ENCODE measurements at places on chromosomes 11 and 22.
A peak's percentile ranks its signal among the peaks of the same experiment; 100 is the strongest.

GRCh38 chr11:58784995-58785394 is 53.3 kb upstream of the GLYAT start:
- DNase-seq, result no peak

GRCh38 chr11:125308246-125308645 is 143.7 kb downstream of the PKNOX2 start:
- DNase-seq, result no peak

DNA sequence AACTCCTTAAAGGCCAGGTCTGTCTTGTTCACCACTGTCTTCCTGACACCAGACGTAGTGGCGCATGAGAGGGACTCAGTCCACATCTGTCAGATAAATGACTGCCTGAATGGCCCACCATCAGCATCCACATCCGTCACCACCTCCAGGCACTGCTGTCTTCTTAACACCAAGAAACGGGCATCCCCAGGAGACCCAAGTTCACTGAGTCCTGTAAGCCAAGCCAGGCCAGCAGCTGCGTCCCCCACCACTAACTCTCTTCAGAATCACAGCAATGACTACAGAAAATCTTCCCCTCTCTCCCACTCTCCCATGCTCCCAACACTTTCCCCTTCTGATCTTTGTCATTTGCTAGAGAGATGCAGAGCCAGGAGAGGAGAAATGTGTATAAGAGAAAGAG is 47.3 kb upstream of the LRRC32 start:
- DNase-seq, result no peak

- peak; percentile 80 for DNase-seq
Observed at GRCh38 chr11:16779436-16779835, 41.0 kb downstream of the C11orf58 start.

DNA sequence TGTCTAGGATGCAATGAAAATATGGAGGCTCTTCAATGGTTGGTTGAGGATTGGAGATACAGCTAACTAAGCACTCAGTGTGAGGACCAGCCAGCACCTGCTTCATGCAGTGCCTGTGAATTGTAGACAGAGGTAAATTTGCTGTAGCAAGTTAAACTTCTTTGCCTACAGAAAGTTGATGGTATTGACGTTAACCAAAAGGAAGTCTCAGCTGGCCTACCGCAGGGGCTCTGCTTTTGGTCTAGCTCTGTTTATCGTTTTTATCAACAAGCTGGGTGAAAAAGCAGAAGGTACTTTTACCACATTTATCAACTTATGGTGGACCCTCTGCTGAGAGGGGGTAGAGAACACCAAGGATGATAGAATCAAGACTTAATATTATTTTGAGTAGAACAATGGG is 51.6 kb downstream of the GRAMD1B start:
- DNase-seq, result no peak

DNA sequence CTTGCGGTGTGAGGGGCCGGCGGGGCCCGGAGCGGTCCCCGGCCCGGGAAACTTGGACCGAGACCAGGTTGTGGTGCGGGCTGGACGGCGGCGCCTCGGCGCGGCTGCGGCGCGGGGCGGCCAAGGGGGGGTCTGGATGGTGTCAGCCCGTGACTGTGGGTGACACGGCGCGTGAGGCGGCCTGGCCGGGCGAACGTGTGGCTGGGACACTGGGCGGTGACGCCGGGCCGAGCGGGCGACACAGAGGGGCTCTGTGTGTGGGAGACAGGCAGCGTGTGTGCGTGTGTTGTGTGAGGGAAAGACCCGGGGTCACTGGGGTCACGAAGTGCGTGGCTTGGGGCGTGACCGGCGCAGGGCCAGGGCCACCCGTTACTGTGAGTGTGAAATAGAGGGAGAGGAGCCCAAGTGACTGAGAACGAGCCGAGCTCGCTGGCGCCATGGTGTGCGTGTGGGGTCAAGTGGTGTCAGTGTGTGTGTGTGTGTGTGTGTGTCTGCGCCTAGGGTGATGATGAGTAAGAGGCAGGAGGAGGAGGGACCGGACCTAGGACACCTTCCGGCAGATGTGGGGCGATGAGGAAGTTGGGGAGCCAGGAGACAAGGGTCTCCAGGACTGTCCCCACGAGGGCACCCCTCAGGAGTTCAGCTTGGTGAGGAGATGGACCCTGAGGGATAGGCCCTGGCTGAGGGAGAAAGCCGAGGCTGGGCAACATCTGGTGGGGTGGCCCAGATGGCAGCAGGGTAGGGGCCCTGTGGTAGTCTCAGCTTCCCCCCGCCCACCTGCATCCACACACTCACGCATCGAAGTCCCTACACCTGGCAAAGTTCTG is 817 bp downstream of the RELT start:
- DNase-seq, result peak; percentile 85

DNA sequence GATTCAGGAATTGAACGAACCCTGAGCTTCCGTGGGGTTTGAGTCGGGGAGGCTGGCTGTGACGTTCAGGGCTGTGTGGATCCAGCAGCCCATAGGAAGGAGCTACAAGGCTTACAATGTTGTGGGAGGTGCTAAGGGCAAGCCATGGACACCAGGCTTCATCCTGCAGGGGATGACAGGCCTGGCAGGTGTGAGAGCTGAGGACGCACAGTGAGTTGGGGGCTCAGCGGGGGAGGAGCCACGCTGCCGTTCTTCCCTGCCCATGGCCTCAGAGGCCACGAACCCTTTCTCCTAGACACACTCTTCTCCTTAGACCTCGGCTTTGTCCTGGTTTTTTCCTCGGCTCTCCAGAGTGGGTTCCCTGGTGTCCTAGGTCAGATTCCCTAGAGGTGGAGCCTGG is 113.3 kb upstream of the SLC22A12 start:
- no peak for DNase-seq

- no peak for DNase-seq
Observed at GRCh38 chr11:118358071-118358470, 1.3 kb upstream of the UBE4A start.

- no peak for DNase-seq
Observed at GRCh38 chr11:83583757-83584366, 297.7 kb upstream of the CCDC90B start.

GRCh38 chr11:9120664-9121468 is 29.5 kb upstream of the SCUBE2 start:
- no peak for DNase-seq

- DNase-seq, result no peak
Observed at GRCh38 chr11:132140056-132140455, 769.6 kb downstream of the NTM start.

- DNase-seq, result no peak
Observed at GRCh38 chr11:7965386-7965785, at the start of gene NLRP10. Gene NLRP10 (minus strand): TSS chr11:7965447. CDS start chr11:7963495, 1,952 bp downstream.

DNA sequence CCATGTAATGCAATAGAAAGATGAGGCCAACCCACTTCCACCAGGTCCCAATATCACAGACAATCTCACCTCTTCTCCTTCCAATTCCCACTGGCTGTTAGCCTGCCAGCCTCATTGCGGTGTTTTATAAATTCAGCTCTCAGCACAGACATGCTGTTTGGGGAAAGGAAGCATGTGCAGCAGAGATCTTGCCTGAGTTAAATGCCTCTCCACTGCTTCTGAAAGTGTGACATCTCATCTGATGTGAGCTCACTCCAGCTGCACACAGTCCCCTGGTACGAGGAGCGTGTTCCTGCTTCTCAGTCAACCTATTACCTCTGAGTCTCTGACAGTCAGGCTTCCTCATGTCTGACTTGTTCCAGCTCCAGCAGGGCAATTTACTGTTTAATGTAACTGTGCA is 122.7 kb upstream of the GUCY1A2 start:
- no peak for DNase-seq

GRCh38 chr22:29224859-29225410 is 19.2 kb downstream of the EMID1 start:
- DNase-seq, result no peak

DNA sequence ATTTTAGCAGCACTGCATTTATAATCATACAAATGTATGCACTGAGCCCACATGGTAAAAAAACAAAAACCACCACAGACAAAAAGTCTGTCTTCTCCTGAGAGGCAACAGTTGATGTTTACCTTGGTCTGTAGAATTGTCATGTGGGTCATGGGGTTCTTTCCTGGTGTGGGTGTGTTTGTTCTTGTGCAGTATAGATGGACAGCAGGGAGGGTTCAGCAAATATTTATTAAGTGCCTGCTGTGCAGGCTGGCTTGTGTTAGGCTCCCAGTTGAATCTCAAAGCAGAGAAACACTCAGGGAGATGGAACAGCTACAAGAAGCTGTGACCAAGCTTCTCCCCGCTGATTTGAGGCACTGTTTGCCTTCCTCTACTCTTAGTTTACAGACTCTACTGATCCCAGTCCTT is 82.2 kb downstream of the PISD start:
- no peak for DNase-seq

GRCh38 chr11:11537372-11537771 is 84.4 kb downstream of the GALNT18 start:
- no peak for DNase-seq

DNA sequence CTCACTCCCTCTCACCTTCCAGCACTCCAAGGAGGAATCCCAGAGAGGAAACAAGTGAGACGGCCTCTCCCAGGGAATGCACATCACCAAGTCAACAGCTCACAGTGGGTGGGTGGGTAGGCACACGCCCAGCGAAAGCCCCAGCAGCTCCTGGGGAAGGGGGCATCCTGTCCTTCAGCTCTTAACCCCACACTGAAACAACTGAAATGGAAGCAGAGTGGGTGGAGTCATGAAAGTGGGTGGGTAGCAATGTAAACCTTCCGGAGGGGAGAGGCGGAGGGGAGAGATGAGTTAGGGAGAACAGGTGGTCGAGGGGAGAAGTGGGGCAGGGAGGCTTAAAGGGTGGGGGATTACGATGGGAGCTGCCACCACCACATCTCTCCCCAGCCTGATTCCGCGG is 5.4 kb downstream of the MCHR1 start:
- DNase-seq, result no peak

GRCh38 chr22:48267681-48268080 is 1505.2 kb downstream of the TBC1D22A start:
- no peak for DNase-seq
